ENCODE measurements at places on chromosomes 4 and X.

GRCh38 chr4:149630064-149630463, 185.6 kb downstream of the IQCM start:
- no peak for DNase-seq

GRCh38 chr4:10526429-10527222, 69.4 kb upstream of the ZNF518B start:
- DNase-seq = no peak

- DNase-seq = no peak
Observed at GRCh38 chr4:74757136-74757535, 37.2 kb downstream of the BTC start.

GRCh38 chrX:123215397-123216089, 31.5 kb downstream of the GRIA3 start:
- DNase-seq = no peak

DNA sequence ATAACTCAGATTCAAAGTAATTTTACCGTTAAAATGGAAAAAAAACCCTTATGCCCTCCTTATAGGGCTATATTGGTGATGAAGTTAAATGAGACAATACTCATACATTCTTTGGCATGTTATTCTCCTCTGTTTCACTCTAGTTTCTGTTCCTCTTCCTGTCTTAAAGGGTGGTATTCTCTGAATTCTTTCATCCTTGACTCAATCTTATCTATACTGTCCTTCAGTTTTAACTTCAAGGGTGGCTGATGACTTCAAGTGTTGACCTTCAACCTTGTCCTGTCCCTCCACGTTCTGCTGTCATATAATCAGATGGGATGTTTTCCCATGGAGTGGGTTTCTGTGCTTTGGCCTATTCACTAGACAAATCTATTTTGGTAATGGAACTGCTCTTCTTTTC, 44.0 kb downstream of the ZNF518B start:
- DNase-seq = no peak

DNA sequence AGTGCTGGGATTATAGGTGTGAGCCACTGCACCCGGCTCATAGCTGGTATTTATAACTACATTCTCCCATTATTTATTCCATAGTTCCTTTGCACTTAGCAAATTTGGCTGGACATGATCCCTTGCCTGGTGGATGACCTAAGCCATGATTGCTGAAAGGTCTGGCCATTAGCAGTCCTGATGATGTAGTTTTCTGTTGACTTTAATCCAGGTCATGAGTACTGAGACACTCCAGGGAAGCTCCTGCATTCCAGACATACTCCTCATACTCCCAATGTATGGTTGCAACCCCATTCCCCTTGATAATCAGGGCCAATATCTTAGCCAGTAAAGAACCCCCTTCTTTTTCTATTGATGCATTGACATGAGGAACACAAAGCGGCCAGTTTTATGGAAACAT, 24.4 kb upstream of the MGST2 start:
- DNase-seq = no peak

- no peak for DNase-seq
Observed at GRCh38 chrX:37959212-37960021, 46.9 kb upstream of the SYTL5 start.

GRCh38 chr4:140296335-140297220, 76.9 kb upstream of the SCOC start:
- DNase-seq = no peak

GRCh38 chr4:42541647-42542046, 115.3 kb downstream of the ATP8A1 start:
- no peak for DNase-seq

GRCh38 chr4:175784986-175785525, 27.0 kb downstream of the GPM6A start:
- no peak for DNase-seq

GRCh38 chrX:17052793-17053192, 106.3 kb downstream of the REPS2 start:
- DNase-seq = no peak

GRCh38 chr4:39103291-39103690, 41.3 kb downstream of the KLHL5 start:
- DNase-seq = no peak

- DNase-seq = no peak
Observed at GRCh38 chr4:148396986-148397673, 45.1 kb downstream of the NR3C2 start.

DNA sequence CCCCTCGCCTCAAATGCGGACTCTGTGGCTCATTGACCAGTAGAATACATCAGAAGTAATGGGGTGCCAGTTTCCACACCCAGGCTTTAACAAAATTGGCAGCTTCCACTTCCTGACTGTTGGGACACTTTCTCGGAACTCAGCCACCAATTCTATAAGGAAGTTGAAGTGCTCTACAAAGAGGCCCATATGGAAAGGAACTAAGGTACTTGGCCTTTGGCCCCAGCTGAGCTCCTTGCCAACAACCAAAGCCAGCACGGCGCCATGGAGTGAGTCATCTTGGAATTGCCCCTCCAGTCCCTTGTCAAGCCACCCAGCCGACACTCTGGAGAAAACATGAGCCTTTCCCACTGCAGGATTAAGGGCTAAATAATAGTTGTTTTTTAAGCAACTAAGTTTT, 262.2 kb upstream of the INTU start:
- DNase-seq = no peak

DNA sequence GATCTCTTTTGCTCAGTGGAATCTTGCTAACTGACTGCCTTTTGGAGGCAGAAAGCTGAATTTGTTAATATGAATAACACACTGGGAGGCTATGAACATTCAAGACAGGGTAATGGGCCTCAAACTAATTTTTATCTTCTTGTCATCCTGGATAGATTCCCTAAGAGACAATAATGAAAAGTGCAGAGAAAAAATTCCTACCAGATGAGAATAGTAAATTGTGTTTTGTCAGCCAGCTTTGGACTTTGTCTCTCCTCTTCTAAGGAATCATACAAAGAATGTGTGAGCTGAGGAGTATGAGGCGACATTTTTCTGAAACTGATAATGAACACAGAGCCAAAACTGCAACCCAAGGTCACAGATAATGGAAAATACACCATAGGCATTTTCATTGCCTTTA, 649.3 kb downstream of the IQCM start:
- DNase-seq = no peak

DNA sequence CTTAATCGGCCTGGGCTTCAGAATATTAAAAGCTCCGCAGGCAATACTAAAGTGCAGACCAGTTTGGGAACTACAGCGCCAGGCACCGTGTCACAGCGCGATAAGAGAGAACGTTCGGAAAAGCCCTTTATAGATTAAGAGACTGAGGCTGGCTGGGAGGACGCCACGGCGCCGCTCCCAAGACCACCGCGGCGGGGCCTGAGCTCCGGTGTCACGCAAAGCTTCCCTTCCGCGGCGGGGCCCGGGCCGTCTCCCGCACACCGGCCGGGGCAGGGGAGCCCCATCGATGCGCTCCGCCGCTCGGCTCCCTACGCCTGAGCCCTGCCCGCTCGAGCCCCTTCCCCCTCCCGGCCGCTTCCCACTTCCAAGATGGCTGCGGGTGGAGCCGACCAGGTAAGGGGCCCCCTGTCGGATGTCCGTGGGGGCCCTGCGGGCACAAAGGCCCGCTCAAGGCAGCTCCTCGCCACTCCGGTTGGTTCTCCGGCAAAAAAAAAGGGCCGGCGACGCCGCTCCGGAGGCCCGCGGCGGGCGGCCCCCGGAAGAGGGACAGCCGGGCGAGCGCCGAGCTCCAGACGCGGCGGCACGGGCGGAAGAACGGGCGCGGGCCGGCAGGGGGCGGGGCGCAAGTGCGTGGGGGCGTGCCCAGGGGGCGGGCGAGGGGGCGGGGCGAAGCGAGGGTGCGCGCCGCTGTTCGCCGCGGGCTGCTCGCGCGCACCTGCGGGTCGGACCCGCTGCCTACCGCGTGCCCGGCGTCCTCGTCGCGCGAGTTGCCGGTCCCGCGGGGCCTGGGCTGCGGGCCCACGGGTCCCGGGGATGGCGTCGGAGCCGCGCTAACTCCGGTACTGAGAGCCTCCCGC, at the start of gene TBC1D14:
Gene TBC1D14 (plus strand): TSS at position 714 of the 857 bp plus-strand sequence. CDS start 13,564 bp downstream, outside the sequence.
- peak; percentile 68 for DNase-seq

DNA sequence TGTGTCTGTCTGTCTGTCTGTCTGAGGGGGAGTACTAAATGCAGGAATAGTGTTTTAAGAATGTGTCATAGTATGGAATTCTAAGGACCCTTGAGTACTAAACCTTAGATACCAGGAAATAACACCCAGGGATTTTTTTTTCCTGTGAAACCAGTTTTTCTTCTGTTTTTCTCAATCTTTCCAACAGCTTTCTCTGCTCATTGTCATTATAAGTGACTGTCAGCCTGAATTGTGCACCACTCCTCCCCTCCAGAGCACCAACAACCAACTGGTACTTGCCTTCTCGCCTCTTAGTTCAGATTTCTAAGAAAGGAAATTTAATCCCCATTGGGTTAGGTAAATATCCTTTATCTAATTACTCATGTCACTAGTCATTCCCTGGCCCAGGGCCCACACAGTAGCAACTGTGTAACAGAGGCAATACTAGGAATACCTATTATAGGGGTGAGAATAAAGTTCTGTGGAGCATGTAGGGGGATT, 320.6 kb downstream of the ADGRL3 start:
- no peak for DNase-seq

- DNase-seq = no peak
Observed at GRCh38 chrX:65681810-65682209, 14.4 kb downstream of the MSN start.

GRCh38 chrX:11296051-11296450, 2.8 kb downstream of the AMELX start:
- DNase-seq = no peak

DNA sequence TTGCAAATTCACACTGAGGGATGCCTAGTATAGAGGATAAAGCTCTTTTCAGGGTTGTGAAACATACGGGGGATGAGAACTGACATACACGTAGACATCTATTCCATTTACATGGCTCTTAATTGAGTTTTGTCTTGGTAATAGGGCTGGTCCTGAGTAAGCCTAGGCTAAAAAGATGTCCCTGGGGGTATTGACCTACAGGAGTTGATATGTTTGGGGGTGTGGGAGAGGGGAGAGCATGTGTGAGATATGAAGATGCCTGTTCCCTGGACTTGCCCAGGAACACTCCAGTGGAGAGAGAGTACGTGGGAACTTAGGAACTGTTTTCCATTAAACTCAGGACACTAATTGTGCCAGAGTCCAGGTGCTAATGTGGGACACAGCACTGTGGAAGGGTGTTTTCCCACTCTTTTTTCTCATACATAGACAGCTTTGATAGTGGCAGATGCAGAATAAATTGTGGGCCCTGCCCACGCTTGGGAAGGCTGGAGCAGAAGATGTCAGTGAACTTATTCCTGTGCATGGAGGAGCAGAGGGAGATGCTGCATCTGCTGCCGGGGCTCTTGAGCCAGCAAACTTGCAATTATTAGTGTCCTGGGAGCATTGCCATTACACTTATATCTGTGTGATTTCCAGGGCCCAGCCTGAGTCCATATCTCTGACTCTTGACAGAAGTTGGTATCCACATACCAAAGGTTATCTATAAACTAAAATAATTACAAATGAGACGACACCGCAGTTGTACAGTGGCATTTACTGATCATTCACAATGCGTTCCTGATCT, 20.7 kb downstream of the SYNPO2 start:
- DNase-seq = no peak

DNA sequence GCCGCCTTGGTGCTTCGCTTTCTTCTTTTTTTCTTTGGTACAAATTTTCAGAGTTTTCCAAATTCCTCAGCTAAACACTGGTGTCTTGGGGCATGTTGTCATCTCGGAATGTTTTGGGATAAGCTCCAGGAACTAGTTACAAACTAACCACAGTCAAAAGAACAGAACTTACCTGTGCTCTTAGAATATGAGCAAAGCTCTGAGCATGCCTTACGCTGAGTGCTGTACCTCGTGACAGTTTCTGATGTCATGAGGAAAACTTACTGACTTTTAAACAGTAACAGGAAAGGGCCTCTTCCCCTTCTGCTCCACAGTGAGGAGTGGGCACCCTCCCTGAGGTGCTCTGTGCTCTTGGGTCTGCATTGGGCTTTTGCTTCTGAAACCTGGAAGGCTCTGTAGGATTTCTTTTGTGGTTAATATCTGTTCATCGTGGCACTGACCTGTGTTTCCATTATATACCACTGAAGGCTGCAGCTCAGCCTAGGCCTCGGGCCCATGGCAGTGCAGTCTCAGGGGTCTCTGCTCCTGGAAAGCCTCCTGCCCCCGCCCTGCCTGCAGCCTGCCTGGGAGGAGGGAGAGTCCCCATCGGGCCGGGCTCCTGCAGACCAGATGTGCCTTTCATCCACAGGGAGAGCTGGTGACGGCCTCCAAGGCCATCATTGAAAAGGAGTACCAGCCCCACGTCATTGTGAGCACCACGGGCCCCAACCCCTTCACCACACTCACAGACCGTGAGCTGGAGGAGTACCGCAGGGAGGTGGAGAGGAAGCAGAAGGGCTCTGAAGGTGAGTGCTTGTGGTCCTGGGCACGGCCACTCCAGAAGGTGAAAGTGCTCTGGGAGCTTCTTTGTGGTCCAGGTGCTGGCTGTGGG, 48.7 kb downstream of the NOP14 start:
- no peak for DNase-seq

- no peak for DNase-seq
Observed at GRCh38 chr4:2426711-2427275, 8.0 kb downstream of the CFAP99 start.

DNA sequence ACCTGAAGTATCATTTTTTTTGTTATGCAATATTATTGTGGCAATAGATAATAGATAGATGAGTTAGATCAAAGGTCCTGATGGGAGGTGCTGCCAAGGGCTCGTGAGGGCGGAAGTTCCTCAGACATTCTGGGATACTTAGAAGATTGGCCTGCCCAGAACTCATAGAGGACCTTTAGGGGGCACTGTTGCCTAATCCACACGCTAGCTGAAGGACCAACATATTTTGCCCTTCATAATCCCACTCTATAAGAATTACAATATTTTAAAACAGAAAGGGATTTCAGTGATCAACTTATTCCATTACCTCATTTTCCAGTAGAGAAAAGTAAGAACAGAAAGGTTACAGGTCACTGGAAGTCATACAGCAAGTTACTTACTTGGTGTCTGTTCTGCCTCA, 22.9 kb upstream of the COX7B2 start:
- peak; percentile 75 for DNase-seq

DNA sequence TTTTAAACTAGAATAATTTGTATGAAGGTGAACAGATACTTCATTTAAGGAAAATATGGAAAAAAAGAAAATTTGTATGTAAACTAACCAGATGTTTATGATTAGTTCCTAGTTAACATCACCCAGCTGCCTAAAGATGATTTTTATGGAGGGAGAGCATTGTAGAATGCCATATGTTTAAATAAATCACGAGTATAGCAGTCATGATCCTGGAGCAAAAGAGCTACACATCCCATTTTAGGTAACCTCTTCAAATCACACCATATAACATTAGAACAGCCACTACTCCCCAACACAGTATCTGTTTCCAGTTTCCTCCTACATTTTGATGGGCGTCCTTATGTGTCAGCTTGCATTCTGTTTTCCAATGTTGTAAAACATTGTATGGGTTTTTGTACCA, 571.9 kb upstream of the FAM241A start:
- DNase-seq = no peak

Measured in Kasumi-1 (cell line).